Skin of body (tissue), 3 donors: ENCODE measurements at places on chromosomes 13 and 19. TPM values are rescaled to one million over a fixed set of nuclear protein-coding genes. Genes with fewer than 3 reads are reported as not detected.

JAK3 gene
- total RNA-seq, result 3.4 TPM

GRCh38 chr13:51494156-51494555, 41.3 kb upstream of the INTS6 start:
- no peak for DNase-seq

PSG6 gene
- not detected for total RNA-seq

C19orf38 gene
- total RNA-seq, result 3.6 TPM

MCEMP1 gene
- total RNA-seq, result 0.79 TPM

- no peak for DNase-seq
Measured at GRCh38 chr19:41161903-41162302, 31.1 kb upstream of the CYP2S1 start.

SPRY2 gene
- total RNA-seq, result 22.0 TPM
